ENCODE measurements at places on chromosomes 11 and 22. TPM values are rescaled to one million over a fixed set of nuclear protein-coding genes. Genes with fewer than 3 reads are reported as not detected.

DNA sequence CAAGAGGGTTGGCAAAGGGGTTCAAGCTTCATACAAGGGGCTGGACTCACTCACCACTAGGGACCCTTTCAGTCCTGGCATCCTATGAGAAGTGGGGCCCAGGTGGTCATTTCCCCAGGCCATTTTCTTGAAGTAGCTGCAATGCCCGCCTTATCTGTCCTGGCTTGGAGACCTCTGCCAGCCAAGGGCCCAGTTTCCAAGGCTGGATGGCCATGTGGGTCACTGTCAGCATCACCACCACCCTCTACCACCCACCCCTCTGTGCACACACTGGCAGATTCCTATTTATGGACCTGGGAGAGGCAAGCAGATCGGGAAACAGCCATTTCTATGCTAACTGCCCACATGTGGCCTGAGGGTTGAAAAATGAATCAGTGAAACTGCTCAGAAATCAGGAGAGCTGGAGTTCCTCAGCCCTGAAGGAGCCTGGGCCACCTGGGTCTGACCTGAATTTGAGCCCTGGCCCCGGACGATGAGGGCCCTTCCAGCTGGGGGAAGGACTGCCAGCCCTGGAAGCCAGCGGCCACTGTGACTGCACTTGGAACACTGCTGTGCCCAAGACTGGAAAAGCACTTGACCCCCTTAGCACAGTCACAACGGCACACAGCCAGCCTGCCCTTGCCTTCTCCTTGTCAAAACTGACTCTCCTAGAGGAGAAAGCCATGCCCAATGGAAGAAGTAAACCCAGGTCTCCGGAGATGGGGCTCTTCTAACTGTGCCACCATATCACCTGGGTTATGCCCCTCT is 442.2 kb downstream of the BUD13 start:
- no peak overlapping the region for H3K4me3 ChIP-seq
- DNase-seq = no peak
- H3K36me3 ChIP-seq = no peaks in the 10 kb centered on the region
- no peak overlapping the region for H3K27ac ChIP-seq
- peaks cover 4% of the 10 kb centered on the region for H3K27me3 ChIP-seq
- no peaks in the 10 kb centered on the region for H3K4me1 ChIP-seq

DNA sequence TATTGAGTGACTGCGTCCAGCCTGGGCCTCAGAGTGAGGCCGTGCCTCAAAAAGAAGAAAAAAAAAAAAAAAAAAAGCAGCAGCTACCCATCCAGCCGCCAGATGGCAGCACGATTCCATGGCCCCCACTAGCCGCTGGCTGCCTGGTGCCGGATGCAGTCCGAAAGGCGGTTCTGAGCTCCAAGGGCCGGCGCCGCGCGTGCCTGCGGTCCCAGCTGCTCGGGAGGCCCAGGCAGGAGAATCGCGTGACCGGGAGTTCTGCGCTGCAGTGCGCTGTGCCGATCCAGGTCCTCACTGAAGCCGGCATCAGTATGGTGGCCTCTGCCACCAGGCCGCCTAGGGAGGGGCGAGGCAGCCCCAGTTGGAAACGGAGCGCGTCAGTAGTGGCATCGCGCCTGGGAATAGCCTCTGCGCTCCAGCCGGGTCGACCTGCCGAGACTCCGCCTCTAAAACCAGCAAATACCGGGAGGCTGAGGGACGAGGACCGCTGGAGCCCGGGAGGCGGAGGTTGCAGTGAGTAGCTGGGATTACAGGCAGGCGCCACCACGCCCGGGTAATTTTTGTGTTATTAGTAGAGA is 19.3 kb downstream of the SCARF2 start:
- peak; percentile 74 for DNase-seq
- H3K27me3 ChIP-seq = no peaks in the 10 kb centered on the region
- H3K4me1 ChIP-seq = peaks cover 2% of the 10 kb centered on the region
- no peaks in the 10 kb centered on the region for H3K36me3 ChIP-seq
- no peak overlapping the region for H3K27ac ChIP-seq

GRCh38 chr11:62645671-62645945 is 805 bp downstream of the GANAB start:
- peaks cover 31% of the 10 kb centered on the region for H3K4me1 ChIP-seq
- peak; percentile 18 for DNase-seq
- no peaks in the 10 kb centered on the region for H3K27me3 ChIP-seq
- peak overlapping the region; percentile 100 for H3K4me3 ChIP-seq

GRCh38 chr11:2860636-2861035 is 24.9 kb downstream of the CDKN1C start:
- H3K4me3 ChIP-seq = no peak overlapping the region
- H3K27ac ChIP-seq = no peak overlapping the region
- no peaks in the 10 kb centered on the region for H3K36me3 ChIP-seq

DNA sequence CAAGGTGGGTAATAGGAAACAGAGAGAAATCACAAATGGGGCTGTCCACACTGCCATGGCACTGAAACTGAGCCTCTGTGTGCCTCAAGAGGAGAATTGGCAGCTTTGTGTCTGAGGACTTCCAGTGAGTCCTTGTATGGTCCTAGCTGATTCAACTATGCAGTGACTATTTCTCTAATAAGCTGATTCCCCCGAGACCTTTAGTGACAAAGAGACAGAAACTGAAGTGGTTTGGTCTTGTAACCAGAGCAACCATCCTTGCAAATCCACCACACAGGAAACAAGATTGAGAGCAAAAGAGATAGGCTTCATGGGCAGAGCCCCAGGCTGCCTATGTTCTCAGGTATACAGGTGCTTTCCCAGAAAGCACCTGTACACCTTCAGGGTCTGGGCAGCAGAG is 1038.5 kb downstream of the NTM start:
- H3K27ac ChIP-seq = no peak overlapping the region
- H3K4me3 ChIP-seq = no peak overlapping the region
- H3K36me3 ChIP-seq = no peaks in the 10 kb centered on the region
- no peak for DNase-seq
- H3K4me1 ChIP-seq = no peaks in the 10 kb centered on the region

- H3K4me3 ChIP-seq = no peak overlapping the region
- H3K27ac ChIP-seq = no peak overlapping the region
- H3K4me1 ChIP-seq = no peaks in the 10 kb centered on the region
- no peak for DNase-seq
- peaks cover 8% of the 10 kb centered on the region for H3K27me3 ChIP-seq
These were observed 15.4 kb downstream of the OR52K2 start for GRCh38 chr11:4464216-4465159.

DNA sequence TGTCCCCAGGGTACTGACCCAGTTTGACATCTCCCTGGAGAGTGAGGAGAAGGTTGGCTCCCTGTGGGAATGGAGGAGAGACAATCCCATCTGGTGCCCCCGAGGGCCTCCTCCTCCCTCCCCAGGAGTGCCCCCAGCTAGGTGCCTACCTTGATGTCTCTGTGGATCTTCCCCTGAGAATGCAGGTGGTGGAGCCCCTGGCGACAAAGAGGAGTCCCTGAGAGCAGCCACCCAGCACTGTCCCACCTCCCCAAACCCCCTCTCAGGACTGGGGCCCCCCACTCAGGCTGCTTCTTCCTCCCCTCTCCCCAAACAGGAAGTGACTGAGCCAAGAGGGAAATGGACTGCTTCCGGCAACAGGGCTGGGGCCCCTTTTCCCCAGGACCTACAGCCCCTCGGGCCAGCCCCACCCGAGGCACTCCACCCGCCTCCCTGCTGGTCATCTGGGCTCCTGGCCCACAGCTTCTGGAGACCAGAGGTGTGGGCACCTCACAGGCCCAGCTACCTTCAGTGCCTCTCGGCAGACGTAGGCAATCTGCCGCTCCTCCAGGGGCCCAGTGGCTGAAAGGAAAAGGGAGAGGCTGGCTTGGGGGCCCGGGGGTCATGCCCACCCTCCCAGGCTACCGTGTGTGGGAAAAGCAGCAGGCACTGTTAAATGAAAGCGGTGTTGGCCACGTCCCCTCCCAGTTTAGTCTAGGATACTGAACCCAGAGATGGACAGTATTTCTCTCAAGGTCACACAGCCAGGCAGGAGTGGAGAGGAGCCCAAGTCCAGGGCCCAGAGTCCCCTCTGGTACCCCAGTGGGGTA is 1.2 kb downstream of the MAP4K2 start:
- H3K27me3 ChIP-seq = no peaks in the 10 kb centered on the region
- H3K27ac ChIP-seq = peak overlapping the region; percentile 83
- H3K4me3 ChIP-seq = peak overlapping the region; percentile 79

GRCh38 chr11:21446939-21447590 is 745.8 kb upstream of the ANO5 start:
- no peak for DNase-seq
- H3K4me3 ChIP-seq = no peak overlapping the region
- H3K27ac ChIP-seq = no peak overlapping the region
- H3K4me1 ChIP-seq = no peaks in the 10 kb centered on the region
- no peaks in the 10 kb centered on the region for H3K27me3 ChIP-seq

DNA sequence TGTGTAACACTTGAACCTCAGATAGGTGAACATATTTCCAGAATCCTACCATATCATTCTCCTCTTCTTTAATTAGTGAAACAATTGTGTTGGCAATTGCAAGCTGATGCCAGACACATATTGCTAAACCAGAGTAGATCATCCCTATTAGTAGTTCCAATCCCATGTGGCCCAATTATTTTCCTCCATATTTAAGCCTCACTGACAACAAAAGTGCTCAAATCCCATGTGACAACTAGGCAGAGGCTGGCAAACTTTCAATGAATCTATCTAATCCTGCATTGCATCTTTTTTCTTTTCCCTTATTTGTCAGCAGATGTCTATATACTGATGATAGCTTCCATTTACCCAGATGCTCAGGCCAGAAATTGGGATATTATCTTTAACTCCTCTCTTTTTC is 90.4 kb downstream of the GRIA4 start:
- H3K4me3 ChIP-seq = no peak overlapping the region
- no peak overlapping the region for H3K27ac ChIP-seq
- no peaks in the 10 kb centered on the region for H3K36me3 ChIP-seq
- H3K27me3 ChIP-seq = peaks cover 2% of the 10 kb centered on the region
- no peak for DNase-seq

Gene MRGPRX4
- total RNA-seq = not detected

Gene OR52H1
- not detected for total RNA-seq

Gene CCDC89
- 0.36 TPM for total RNA-seq

Gene OR6T1
- total RNA-seq = not detected

Gene DNAJB7
- total RNA-seq = not detected

Gene SLC22A9
- total RNA-seq = not detected
